CD4-positive, alpha-beta T cell (primary cell): ENCODE measurements at places on chromosomes 12 and 14.

DNA sequence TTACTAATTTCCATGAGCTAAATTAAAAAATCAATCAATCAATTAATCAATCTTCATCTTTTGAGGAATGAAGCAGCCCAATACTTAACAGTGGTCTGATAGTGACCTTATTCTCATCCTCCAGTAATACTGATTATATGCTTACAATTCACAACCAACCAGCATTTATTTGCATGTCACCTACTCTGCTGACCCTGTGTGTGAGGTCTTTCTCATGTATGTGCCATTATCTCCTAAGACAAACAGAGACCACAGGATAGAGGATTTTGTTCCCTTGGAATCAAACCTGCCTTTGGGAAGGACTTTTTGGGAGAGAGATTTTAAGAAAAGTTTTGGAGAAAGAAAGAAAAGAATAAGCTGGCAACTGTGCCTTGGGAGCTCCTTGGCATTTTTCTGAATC lies 197.2 kb downstream of the NRXN3 start:
- DNase-seq: no peak
- peaks cover 2% of the 10 kb centered on the region for H3K27me3 ChIP-seq
- no peak overlapping the region for H3K27ac ChIP-seq
- H3K36me3 ChIP-seq: no peaks in the 10 kb centered on the region

DNA sequence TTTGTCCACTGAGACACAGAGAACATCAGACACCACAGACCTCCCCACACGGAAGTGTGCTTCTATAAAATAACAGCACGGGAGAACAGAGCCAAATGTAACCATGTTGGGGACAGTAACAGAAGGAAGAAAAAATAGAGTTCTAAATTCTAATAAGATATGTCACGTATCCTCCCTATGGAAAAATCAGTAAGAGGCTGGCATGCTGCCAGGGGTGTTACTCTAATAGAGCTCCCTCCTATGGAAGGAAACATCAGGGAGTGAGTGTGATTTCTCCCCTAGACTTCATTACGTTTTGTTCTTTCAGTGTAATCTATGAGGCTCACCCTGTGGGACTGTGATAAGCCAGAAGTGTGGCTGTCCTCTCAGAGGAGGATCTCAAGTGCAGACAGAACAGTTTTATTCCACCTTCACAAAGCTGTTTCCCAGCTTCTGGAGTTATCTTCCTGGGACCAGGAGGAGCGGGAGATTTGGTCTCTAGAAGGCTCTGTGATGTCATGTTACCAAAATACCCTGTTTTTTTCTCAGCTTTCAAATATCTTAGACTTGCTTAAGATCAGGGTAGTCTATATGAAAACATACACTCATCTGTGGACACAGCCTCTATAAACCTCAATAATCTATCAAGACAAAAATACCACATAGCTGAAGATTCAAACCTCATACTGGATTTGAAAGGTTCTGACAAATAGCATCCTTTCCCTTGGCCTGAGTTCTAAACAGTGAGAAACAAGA lies 69.3 kb downstream of the ZFC3H1 start:
- H3K27me3 ChIP-seq: peaks cover 18% of the 10 kb centered on the region
- no peak overlapping the region for H3K27ac ChIP-seq
- no peaks in the 10 kb centered on the region for H3K4me1 ChIP-seq
- DNase-seq: no peak
- no peak overlapping the region for H3K4me3 ChIP-seq

- no peak overlapping the region for H3K4me3 ChIP-seq
- no peaks in the 10 kb centered on the region for H3K27me3 ChIP-seq
- H3K27ac ChIP-seq: no peak overlapping the region
- DNase-seq: no peak
- peaks cover 2% of the 10 kb centered on the region for H3K4me1 ChIP-seq
- H3K36me3 ChIP-seq: no peaks in the 10 kb centered on the region
Observed at GRCh38 chr12:49478949-49479664, 59.7 kb upstream of the KCNH3 start.

- H3K4me3 ChIP-seq: no peak overlapping the region
- H3K36me3 ChIP-seq: no peaks in the 10 kb centered on the region
- no peaks in the 10 kb centered on the region for H3K4me1 ChIP-seq
- no peak for DNase-seq
- H3K27ac ChIP-seq: no peak overlapping the region
- no peaks in the 10 kb centered on the region for H3K27me3 ChIP-seq
Observed at GRCh38 chr14:54349713-54350112, 47.1 kb upstream of the CDKN3 start.

DNA sequence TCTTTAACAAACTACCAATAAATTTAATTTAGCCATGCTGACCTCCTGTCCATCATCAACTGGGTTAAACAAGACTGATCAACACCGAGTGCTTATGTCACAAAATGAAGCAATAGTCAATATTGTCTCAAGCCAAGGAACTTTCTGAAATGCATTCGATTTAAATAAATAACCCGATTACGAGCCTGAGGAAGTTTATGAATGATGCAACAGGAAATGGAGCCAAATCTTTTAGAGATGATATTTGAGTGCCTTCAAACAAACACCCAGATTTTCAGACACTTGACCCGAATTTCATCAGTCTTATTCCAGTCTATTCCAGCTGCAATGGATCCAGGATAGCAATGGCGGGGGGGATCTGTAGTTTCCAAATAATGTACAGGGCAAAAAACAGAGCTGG lies 27.9 kb downstream of the FAR2 start:
- no peaks in the 10 kb centered on the region for H3K36me3 ChIP-seq
- H3K4me3 ChIP-seq: no peak overlapping the region

DNA sequence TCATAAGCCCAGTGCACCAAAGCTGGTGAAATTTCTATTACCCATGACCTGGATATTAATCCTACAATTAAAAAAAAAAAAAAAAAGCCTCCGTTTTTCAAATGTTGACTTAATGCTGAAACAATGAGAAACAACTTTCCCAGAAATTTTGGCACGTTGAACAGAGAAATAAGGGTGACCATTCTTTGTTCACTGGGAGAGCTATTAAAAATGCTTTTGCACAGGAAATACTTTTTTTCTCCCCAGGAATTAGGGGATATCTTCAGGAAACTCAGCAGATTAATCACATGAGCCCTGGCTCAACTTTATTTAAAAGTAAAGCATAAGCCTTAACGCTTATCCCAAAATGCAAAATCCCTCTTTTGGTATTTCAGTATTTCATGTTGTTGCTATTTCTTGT lies 54.8 kb upstream of the FLRT2 start:
- no peaks in the 10 kb centered on the region for H3K4me1 ChIP-seq
- no peak overlapping the region for H3K4me3 ChIP-seq
- DNase-seq: no peak
- H3K27ac ChIP-seq: no peak overlapping the region
- H3K36me3 ChIP-seq: no peaks in the 10 kb centered on the region
- no peaks in the 10 kb centered on the region for H3K27me3 ChIP-seq

- no peak overlapping the region for H3K4me3 ChIP-seq
- H3K4me1 ChIP-seq: no peaks in the 10 kb centered on the region
- H3K36me3 ChIP-seq: no peaks in the 10 kb centered on the region
- H3K27me3 ChIP-seq: no peaks in the 10 kb centered on the region
- H3K27ac ChIP-seq: no peak overlapping the region
- DNase-seq: no peak
Observed at GRCh38 chr12:58393152-58393551, 451.8 kb downstream of the ATP23 start.

GRCh38 chr12:72289633-72290032 lies 17.5 kb downstream of the TRHDE start:
- no peaks in the 10 kb centered on the region for H3K36me3 ChIP-seq
- no peak overlapping the region for H3K27ac ChIP-seq
- H3K4me3 ChIP-seq: no peak overlapping the region
- H3K4me1 ChIP-seq: no peaks in the 10 kb centered on the region

- no peak overlapping the region for H3K4me3 ChIP-seq
- peaks cover 19% of the 10 kb centered on the region for H3K4me1 ChIP-seq
- H3K27me3 ChIP-seq: no peaks in the 10 kb centered on the region
Observed at GRCh38 chr12:89344043-89344861, 8.0 kb downstream of the DUSP6 start.

DNA sequence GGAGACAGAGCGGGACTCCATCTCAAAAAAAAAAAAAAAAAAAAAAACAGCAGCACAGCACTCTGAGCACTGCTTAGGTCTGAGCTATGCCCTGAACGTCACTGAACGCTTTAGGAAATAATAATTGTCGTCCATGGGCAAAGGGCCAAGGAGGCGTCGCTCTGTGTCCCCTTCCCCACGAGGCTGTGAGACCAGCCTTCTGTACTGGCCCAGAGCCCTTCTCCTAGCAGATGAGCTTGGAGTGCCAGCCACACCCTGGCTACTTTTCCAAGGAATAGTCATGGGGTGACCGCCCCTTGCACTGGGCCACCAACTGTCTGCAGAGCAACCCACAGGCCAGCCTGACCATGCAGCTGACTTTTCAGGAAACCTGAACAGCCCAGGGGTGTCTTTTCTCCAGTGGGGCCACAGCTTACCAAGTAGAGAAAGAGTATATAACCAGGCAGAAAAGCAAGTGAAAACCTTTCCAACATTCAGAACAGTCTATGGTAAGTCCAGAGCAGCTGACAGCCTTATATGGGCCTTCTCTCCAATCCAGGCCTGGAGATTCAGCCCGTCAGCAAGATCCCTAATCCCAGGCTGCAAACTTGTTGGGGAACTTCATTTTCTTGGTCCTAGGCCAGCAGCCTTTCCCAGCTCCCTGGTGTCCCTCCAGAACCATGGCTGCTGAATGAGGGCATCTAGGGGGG lies 28.5 kb downstream of the CD9 start:
- no peaks in the 10 kb centered on the region for H3K36me3 ChIP-seq
- no peak overlapping the region for H3K27ac ChIP-seq
- DNase-seq: no peak
- H3K4me3 ChIP-seq: no peak overlapping the region
- peaks cover 36% of the 10 kb centered on the region for H3K4me1 ChIP-seq

DNA sequence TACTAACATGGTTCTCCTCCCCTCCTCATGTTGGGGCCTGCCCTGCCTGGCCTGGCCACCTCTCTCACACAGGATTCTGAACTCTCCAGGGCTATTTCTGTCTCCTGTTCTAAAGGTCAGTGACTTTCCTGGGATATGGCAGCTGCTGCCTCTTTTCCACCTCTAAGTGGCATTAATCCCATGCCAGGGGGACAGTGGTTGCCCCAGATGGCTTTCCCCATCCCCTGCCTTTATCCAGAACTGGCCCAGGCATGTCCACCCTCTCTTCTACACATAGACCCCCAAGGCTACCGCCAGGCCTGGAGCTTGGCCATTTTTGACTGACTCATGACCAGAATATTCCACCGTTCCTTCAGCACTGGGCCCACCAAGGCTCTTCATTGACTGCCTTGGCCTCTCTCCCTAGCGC lies 90.4 kb downstream of the IRF2BPL start:
- H3K27ac ChIP-seq: no peak overlapping the region
- H3K36me3 ChIP-seq: no peaks in the 10 kb centered on the region
- H3K27me3 ChIP-seq: no peaks in the 10 kb centered on the region
- peaks cover 11% of the 10 kb centered on the region for H3K4me1 ChIP-seq

- no peak overlapping the region for H3K4me3 ChIP-seq
- H3K36me3 ChIP-seq: no peaks in the 10 kb centered on the region
- H3K27ac ChIP-seq: no peak overlapping the region
- H3K4me1 ChIP-seq: no peaks in the 10 kb centered on the region
- no peaks in the 10 kb centered on the region for H3K27me3 ChIP-seq
- no peak for DNase-seq
Observed at GRCh38 chr12:105813201-105813600, 325.6 kb downstream of the NUAK1 start.

- H3K4me3 ChIP-seq: no peak overlapping the region
- H3K27ac ChIP-seq: no peak overlapping the region
- H3K4me1 ChIP-seq: no peaks in the 10 kb centered on the region
- no peaks in the 10 kb centered on the region for H3K36me3 ChIP-seq
Observed at GRCh38 chr14:65813760-65814384, 401.3 kb downstream of the FUT8 start.

GRCh38 chr12:66999141-66999540 lies 270.0 kb upstream of the CAND1 start:
- H3K27me3 ChIP-seq: no peaks in the 10 kb centered on the region
- H3K4me1 ChIP-seq: no peaks in the 10 kb centered on the region
- no peak overlapping the region for H3K4me3 ChIP-seq
- no peaks in the 10 kb centered on the region for H3K36me3 ChIP-seq
- no peak for DNase-seq

- no peaks in the 10 kb centered on the region for H3K27me3 ChIP-seq
- no peak for DNase-seq
- no peak overlapping the region for H3K4me3 ChIP-seq
- H3K4me1 ChIP-seq: no peaks in the 10 kb centered on the region
- H3K27ac ChIP-seq: no peak overlapping the region
- H3K36me3 ChIP-seq: peaks cover 70% of the 10 kb centered on the region
Observed at GRCh38 chr14:96532632-96533031, 30.4 kb downstream of the PAPOLA start.

- H3K36me3 ChIP-seq: no peaks in the 10 kb centered on the region
- H3K4me3 ChIP-seq: no peak overlapping the region
- H3K27ac ChIP-seq: no peak overlapping the region
- no peaks in the 10 kb centered on the region for H3K4me1 ChIP-seq
- no peaks in the 10 kb centered on the region for H3K27me3 ChIP-seq
Observed at GRCh38 chr12:82600379-82600778, 86.3 kb upstream of the TMTC2 start.

DNA sequence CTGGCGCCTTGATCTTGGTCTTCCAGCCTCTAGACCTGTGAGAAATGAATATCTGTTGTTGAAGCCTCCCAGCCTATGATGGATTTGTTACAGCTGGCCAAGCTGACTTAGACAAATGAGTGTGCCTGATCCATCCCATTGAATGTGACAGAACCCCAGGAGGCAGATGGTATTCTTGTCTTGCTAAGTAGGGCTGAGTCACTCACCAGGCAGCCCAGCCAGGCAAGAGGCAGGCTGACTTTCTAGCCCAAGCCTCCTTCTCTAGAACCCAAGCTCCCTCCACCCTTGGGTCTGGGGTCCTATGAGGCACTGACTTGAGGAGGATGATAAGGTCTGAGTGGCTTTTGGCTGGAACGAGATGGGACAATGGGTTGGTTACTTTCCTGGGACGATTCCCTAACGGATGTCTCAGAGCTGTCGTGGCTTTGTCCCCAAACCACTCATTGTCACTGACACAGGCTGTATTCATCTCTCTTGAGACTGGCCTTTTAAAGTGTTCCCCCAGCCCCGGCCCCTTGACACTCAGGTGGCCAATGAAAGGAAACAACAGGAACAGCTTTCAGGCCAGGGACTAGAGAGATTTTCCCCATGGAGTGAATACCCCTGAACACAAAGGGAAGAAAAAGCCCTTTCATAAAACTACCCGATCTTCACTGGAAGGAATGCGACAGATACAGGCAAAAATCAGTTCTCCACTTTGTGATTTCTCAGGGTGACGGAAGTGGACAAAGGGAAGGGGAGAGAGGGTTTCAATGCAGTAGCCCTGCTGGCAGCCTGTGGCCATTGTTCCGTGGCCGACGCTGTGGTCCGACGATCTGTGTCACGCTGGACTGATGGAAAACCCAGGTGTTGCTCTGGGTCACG lies 264.2 kb downstream of the AACS start:
- H3K27ac ChIP-seq: no peak overlapping the region
- H3K4me1 ChIP-seq: peaks cover 6% of the 10 kb centered on the region
- peaks cover 23% of the 10 kb centered on the region for H3K27me3 ChIP-seq
- no peak for DNase-seq
- H3K36me3 ChIP-seq: no peaks in the 10 kb centered on the region
- no peak overlapping the region for H3K4me3 ChIP-seq

GRCh38 chr12:124123296-124124000 lies 150.4 kb downstream of the ZNF664 start:
- DNase-seq: no peak
- H3K4me3 ChIP-seq: no peak overlapping the region
- no peak overlapping the region for H3K27ac ChIP-seq
- H3K27me3 ChIP-seq: peaks cover 4% of the 10 kb centered on the region
- no peaks in the 10 kb centered on the region for H3K36me3 ChIP-seq
